ENCODE measurements at places on chromosomes 5 and 9. TPM values are rescaled to one million over a fixed set of nuclear protein-coding genes. Genes with fewer than 3 reads are reported as not detected.

The KIAA1191 gene
- 31.7 TPM for total RNA-seq

DNA sequence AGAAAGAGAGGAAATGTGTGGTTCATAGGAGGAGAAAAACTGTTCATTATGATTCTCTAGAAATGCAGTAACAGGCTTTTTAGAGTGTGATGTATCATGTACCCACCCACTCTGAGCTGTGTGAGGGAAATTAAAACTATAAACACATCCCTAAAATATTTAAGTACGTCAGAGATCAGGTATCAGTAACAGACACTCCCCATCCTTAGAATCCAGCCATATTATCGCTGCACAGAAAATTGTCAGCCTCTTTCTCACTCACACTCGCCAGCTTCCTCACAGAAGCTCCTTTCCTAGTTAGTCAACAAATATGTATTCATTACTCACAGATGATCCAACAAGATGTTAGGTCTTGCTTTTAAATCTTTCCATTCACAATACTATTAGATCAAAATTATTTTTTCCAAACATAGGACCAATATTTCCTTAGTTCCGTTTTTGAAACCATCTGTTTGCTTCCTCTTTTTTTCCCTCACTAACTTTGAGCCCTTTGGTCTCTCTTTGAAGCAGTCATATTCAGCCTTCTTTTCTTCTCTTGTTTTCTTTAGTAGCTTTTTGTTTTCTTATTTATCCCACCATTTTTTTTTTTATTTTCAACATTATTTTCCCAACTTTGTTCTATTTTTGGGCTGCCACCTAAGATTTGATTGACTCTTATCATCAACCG, 13.6 kb upstream of the MAST4 start:
- DNase-seq: no peak

The PCDHA4 gene
- 1.4 TPM for total RNA-seq

The MYMK gene
- total RNA-seq: 18.3 TPM

- DNase-seq: peak; percentile 11
Measured at GRCh38 chr9:111035543-111036428, 2.5 kb downstream of the LPAR1 start.

DNA sequence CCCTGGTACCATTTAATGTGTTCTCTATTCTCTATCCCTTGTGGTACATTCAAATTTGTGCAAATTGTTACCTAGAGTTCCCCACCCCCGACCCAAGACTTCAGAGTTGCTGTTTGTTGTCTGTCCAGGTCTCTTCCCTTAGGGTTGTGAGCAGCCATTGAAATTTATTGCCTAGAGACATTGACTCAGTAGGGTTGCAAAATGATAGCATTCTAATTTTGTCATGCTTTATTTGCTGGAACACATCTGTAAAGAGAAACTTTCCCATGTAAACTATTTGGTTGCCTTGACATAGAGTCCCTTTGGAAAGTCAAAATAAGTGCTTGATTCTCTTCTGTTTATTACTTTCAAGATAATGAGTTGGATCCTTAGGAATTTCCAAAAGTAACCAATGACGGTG, 91.7 kb upstream of the KLF9 start:
- no peak for DNase-seq

GRCh38 chr5:124628721-124629596, 117.5 kb downstream of the ZNF608 start:
- DNase-seq: no peak

DNA sequence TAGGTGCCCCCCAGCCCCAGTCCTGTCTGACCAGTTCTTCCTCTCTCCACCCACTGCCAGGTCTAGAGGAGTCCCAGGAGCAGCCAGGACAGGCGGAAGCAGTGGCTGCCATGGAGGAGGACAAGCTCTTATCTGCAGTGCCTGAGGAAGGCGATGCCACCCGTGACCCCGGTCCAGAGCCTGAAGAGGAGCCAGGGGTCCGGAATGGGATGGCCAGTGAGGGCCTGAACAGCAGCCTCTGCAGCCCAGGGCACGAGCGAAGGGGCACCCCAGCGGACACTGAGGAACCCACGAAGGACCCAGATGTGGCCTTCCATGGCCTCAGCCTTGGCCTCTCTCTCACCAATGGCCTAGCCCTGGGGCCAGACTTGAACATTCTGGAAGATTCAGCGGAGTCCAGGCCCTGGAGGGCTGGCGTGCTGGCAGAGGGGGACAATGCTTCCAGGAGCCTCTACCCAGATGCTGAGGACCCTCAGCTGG, 13.8 kb downstream of the PSD2 start:
- no peak for DNase-seq

- DNase-seq: peak; percentile 7
Measured at GRCh38 chr5:10921160-10921559, 160.1 kb upstream of the DAP start.

DNA sequence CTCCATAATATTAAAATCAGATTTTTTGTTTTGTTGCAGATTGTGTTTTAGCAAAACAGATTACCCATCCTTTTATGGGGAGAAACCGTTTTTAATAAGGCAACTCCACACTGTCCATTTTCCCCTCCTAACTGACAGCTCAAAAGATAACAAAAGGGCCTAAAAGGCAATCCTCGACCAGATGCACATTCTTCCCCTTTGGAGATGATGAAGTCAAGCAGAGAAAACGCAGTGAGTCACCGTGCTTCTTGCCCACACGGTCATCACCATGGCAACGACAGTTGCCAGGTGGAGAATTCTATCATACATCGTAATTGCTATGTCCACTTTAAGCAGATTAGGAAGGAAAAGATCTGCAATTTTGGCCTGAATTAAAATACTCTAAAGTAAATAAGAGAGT, 96.4 kb downstream of the DIRAS2 start:
- peak; percentile 33 for DNase-seq

GRCh38 chr9:13160051-13160450, 119.4 kb downstream of the MPDZ start:
- no peak for DNase-seq

DNA sequence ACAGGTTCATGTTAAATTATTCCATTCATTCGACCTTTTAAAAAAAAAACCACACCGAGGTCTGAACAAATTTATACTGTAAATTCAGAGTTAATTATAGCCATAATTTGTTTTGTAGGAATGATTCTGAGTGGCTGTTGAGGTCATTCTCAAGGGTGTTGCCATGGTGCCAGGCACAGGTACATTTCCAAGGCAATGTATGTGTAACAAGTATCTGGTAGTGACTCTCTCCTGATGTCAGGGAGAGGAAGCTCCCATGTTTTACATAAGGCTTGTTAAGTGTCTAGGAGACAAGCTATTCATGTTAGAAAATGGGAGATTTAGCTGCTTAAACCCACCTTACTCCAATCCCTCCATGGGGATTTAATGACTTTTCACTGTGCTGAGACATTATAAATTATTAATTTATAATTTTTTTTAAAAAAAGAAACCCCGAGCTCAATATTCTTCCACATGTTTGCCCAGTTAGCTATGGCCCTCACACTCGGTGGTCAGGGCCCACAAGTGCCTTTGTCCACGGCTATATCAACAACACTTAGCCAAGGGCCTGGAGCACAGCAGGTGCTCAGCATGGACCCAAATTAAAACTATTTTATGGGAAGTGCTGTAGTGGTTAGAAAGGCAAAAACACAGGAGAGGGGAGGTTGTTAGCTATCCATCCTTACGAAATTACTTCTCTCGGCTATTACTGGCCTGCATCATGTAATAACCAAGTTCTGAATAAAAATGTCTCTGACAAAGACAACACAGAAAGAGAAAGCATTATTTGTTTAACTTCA, 154.6 kb upstream of the GNA14 start:
- no peak for DNase-seq

Data from tongue (tissue), 3 donors.